ENCODE measurements at places on chromosomes 1 and 21.

- no peak for DNase-seq
Observed at GRCh38 chr1:86756062-86756406, 51.7 kb downstream of the SH3GLB1 start.

DNA sequence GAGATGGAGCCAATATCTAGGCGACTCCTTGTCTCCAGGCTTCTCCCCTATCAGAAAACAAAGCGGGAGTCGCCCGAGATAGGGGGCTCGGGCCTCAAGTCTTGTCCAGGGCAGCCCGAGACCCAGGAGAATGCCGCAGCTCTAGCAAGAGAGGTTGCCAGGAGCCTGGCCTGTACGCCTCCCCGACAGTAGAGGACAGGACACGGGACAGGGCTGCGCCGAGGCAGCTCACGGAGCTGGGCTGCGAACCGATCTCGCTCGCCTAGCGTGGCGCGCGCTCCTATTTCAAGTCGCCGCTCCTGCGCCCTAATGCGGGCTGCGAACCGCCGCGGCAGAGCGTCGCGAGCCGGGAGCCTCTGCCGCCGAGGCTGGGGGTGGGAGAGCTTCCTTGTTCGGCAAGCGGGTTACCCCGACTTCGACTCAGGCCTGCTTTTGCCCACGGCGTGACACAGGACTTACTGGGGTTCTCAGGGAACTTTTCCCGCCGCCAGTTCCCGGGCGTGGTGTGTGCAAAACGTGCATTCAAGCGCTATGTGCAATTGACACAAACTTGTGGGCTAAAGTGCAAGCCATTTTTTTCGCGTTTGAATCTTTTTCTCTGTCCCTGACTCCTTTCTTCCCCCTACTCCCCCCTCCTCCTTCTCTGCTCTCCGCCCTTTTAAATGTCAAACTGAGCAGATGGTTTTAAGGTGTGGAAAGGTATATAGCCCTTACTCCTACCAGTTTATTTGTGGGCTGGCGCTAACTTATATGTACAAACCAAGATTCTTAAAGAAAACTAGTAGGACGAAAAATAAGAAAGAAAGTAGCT lies 2.4 kb upstream of the PROX1 start:
- DNase-seq: no peak

DNA sequence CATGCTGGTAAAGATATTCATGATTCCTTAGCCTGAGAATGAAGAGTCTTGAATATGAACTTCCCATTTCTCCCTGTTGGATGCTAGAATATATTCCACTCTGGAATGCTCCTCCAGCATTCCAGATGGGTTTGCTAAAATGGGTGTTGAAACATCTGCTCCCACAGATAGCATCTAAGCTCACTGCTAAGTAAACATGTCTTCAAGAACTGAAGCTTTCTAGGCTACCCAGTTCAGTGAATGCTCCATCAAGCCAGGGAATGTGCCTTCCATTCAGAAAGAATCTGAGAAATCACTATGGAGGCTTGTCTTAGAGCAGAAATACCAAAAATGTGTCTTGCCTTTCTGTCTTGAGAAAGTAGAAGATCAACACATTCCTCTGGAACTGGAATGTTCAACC lies 81.1 kb downstream of the TNFSF18 start:
- no peak for DNase-seq

- no peak for DNase-seq
Observed at GRCh38 chr1:243268751-243269460, 13.1 kb downstream of the SDCCAG8 start.

- DNase-seq: no peak
Observed at GRCh38 chr1:12220890-12221289, 8.9 kb upstream of the VPS13D start.

GRCh38 chr1:197063212-197063611 lies 3.8 kb downstream of the F13B start:
- DNase-seq: no peak

GRCh38 chr1:28199328-28200233 lies 23.1 kb upstream of the PTAFR start:
- no peak for DNase-seq

DNA sequence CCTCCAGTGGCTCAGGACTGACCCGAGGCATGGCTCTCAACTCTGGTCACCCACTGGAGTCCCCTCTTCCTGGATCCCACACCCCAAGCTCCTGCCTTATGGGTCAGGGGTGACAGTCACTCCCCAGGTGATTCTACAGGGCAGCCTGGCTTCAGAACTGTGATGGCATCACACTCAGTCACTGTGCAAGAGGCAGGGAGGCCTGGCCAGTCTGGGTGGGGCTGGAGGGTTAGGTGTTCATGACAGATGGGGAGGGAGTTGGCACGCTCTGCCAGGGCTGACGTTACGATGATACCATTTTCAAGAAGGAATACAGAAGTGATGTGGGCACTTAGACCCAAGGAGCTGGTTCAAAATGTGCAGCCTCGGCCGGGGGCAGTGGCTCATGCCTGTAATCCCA lies 25.2 kb upstream of the ABCG1 start:
- DNase-seq: no peak

GRCh38 chr1:30111431-30111830 lies 612.0 kb downstream of the MATN1 start:
- DNase-seq: no peak

DNA sequence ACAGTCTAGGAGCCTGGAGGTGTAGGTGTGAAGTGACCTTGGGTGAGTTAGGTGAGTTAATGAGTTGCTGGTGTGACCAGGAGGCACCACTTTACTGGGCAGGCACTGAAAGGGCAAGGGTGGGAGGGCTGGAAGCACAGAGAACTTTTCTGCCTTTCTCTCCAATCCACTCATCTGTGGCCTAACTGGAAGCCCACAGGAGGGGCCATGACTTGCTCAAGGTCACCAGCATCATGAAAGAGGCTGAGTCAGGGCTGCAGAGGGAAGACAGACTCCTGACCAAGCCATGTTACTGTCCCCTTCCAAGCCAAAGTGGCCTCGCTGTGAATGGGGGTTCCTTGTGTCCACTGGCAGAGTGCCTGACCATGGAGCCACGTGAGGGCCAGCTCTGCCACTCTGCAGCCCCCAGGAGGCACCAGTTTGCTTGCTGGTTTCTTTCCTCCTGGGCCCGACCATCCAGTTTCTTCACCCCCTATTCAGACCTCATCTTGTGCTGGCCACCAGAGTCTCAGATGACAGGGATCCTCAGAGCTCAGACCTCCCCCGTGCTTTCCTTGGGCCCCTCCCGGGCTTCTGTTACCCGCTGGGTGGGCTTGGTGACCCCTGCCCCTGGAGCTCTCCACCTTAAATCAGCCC lies 4.3 kb upstream of the BSND start:
- no peak for DNase-seq

GRCh38 chr1:2378441-2378851 lies 12.9 kb downstream of the MORN1 start:
- no peak for DNase-seq

DNA sequence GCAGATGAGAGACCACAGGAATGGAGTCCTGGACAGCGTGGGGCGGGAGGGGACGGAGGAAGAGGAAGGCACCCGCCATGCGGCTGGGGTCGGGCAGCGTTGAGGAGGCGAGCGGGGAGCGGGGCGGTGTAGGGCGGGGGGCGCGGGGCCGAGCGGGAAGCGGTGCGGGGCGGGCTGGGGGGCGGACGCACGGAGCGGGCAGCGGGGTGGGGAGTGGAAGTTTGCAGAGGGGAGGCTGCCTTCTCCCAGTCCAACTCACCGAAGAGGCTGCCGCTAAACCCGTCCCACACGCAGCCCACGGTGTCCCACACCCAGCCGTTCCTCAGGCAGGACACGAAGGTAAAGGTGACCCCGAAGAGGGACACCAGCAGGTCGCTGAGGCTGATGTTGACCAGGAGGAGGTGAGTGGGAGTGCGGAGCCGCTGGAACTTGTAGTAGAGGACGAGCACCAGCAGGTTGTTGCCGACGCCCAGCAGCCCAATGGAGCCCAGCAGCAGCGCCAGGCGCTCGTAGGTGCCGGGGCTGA lies 483 bp downstream of the CHML start:
- no peak for DNase-seq

DNA sequence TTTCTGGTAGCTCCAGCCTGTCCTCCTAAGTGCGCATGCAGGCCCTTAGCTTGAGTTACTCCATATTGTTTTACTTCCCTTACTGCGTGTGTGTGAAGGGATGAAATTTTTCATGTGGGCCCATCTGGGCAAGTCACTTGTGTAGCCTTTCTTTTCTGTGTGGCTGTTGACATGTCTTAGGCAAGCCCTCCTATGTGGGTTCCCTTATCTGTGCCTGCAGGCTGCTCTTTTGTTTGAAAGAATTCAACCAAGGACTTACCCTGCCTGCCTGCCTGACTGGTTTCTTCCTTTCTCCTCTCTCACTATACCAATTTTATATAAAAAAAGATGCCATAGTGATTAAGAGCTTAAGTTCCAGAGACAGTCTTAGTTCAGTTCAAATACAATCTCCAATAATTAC lies 249.3 kb downstream of the ATG4C start:
- no peak for DNase-seq

DNA sequence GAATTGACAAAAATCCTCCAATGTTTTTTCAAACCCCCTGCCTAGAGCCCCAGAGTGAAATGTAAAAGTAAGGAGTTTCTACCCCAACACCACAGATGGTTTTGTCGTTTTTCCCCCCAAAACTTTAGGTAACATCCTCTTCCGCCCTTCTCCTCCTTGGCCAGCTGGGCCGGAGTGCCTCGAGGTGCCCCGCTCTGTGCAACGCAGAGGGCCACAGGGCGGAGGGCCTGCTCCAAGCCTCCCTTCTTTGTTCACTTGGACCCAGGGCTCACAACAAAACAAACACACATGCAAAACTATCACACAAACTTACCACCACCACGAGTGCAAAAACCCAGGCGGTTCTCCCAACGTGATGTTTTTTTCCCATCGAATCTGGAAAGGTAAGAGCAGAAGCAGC lies 1.9 kb downstream of the SSBP3 start:
- DNase-seq: no peak

GRCh38 chr1:45886229-45886628 lies 82.8 kb downstream of the MAST2 start:
- DNase-seq: no peak

- no peak for DNase-seq
Observed at GRCh38 chr1:181398544-181398943, 84.8 kb upstream of the CACNA1E start.

DNA sequence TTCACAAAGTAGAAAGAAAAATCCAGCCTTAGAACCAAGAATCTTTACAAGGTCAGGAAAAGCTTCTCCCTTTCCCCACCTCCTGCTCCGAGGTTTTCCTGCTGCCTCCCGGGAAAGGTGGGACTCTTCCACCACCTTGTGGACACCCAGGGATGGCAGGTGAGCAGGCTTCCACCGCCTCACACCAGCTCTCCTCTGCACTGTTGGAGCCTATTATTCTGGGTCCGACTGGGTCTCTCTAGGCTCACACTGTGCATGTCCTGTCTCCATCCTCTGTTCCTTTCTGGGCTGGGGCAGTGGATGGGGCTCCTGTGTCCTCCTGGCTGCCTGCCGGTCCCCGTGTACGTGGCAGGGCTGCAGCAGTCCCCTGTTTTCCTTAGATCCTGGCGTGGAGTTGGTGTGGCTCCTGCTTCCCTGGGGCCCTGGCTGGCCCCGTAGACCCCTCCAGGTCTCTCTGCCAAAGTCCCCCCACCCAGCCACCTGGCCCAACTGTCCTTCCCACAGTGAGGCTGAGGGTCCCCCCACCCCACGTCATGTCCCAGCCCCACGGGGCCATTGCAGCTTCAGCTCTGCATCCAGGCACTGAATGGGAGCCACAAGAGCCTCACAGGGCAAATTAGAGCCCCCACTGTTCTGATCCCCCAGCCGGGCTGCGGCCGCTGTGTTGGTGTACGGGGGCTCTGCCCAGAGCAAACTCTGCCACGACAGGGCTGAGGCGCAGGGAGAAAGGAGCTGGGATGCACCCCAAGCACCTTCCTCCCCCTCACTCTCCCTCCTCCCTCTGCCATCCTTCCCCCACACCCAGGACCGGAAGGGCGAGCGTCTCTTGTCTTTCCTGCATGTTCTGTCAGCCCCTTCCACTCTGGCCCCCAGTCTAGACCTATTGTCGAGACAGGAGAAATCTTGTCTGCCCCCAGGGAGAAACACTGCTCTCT lies 3.3 kb upstream of the SLC45A1 start:
- DNase-seq: peak; percentile 13

- no peak for DNase-seq
Observed at GRCh38 chr1:55679971-55680370, 464.8 kb upstream of the USP24 start.

DNA sequence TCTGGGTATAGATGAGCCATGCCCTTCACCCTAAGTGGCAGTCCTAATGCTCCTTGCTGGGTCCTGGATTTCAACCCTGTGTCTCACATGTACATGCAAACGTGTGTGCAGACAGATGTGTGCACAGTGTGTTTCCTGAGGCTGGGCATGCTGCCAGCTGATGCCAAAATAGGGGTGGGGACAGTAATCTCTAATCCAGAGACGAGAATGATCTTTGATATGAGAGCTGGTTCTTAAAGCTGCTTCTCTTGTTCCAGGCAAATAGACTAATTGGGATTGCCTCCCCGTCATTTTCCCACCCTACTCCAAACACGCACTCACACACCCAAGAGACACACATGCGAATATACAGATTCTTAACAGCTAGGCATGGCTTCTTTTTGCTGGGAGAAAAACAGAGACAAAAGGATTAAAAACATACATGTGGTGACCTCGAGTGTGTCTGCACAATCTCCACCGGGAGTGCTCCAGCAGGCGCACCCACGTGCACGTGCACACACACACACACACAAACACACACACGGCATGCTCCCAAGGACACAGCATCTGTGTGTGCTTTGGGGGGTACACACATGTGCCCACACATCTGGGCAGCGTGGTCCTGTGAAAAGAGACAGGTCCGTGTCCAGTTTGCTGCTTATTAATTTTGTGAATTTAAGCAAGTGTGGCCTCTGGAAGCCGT lies 102.1 kb upstream of the ZBTB40 start:
- DNase-seq: no peak
